ENCODE measurements at places on chromosomes 16 and 17.

DNA sequence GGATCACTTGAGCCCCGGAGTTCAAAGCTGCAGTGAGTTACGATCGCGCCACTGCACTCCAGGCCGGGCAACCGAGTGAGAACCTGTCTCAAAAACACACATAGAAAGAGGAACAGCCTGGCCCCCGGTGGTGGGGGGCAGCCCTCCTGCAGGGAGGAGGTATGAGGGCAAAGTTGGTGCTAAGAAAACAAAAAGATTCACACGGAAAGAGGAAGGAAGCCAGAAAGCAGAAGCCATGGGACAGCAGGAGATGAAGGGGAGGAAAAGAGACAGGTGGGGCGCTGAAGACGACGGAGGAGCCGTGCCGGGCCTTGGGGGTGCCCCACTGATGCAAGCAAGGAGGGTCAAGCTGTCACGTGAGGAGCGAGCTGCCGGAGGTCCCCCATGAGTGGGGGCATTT, 8.2 kb upstream of the C16orf74 start:
- DNase-seq = no peak

- no peak for DNase-seq
These were observed 27.8 kb downstream of the CCL4 start for GRCh38 chr17:36131421-36131820.

GRCh38 chr16:386641-387156, 4.9 kb upstream of the PGAP6 start:
- no peak for DNase-seq

- DNase-seq = no peak
These were observed 1.5 kb downstream of the MXRA7 start for GRCh38 chr17:76709077-76709950.

- no peak for DNase-seq
These were observed 530.2 kb downstream of the NPIPA7 start for GRCh38 chr16:16909126-16909525.

GRCh38 chr17:45715787-45716186, 68.3 kb upstream of the CRHR1 start:
- no peak for DNase-seq

DNA sequence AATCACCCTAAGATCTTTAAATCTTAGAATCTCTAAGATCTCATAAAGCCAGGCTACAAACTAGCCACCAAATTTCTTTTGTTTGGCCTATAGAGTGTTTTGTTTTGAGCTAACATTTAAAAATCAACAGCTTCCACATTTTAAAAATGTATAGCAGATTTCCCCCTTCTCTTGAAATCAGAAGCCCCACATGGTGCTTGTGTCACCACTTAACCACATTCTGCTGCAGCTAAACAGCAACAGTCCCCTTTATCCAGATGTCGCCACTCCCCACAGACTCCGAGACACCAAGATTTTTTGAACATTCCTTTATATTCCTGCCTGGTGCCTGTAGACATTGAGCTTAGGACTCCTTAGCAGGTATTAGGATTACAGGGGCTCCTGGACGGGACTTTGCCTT, 16.0 kb downstream of the GUCY2D start:
- no peak for DNase-seq

GRCh38 chr17:11553135-11553534, 45.1 kb upstream of the DNAH9 start:
- no peak for DNase-seq

DNA sequence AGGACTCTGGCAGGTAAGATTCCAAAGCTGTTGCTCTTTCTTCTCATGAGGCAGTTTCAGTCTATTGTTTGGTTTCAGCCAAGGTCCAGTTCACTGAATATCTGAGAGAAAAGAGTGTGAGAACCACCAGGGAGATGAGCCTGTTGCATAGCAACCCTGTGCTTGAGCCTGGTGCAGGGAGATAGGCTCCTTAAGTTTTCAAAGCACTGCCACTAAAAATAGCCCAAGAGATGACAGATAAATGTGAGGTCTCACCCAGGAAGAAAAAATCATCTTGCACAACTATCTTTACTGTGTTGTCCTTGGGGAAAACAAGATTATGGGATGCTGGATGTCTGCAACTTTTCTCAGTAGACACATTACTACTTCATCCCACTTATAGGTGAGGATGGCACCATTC, 26.2 kb upstream of the NUDT7 start:
- DNase-seq = no peak

GRCh38 chr17:34135841-34136240, 119.2 kb upstream of the CCL2 start:
- DNase-seq = no peak

DNA sequence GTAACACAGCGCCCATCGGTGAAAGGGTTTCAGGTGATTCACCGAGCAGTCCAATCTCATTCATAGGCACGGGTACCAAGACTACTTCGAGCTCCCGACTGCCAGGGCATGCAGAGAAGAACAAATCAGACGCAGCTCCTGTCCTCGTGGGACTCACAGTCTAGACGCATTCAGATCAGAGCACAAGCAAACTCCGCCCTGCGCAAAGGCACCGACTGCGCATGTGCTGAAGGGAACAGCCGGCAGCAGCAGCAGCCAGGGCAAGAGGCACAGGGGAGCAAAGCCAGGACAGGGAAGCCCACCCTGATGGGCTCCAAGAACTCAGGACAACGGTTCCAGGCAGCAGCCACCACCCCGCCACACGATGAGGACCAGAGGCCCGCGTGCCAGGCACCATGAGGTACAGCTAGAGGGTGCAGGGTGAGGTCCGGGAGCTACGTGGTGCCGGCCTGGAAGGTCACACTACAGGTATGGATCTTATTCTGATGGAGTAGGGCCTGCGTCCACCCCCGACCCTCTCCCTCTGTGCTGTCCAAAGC, 315.7 kb downstream of the FOXL1 start:
- no peak for DNase-seq

DNA sequence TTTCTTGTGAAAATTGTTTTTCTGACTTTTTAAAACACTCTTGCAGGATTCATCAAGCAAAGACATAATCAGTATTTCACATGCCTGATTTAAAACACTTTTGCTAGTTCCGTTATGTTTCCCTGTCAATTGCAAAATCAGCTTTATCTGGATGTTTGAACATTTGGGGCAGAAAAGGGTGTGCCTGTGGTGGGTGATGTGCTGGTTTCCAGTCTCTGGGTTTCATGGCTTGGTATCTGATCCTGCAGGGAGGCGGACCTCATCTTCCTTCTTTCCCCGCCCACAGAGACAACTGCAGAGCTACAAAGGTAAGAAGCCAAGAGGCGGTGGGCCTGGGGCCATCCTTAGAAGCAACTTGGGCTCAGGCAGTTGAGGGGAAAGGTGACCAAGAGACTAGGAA, 41.8 kb downstream of the NLRC5 start:
- no peak for DNase-seq

GRCh38 chr16:2180962-2181923, 15.2 kb downstream of the CASKIN1 start:
- DNase-seq = no peak

DNA sequence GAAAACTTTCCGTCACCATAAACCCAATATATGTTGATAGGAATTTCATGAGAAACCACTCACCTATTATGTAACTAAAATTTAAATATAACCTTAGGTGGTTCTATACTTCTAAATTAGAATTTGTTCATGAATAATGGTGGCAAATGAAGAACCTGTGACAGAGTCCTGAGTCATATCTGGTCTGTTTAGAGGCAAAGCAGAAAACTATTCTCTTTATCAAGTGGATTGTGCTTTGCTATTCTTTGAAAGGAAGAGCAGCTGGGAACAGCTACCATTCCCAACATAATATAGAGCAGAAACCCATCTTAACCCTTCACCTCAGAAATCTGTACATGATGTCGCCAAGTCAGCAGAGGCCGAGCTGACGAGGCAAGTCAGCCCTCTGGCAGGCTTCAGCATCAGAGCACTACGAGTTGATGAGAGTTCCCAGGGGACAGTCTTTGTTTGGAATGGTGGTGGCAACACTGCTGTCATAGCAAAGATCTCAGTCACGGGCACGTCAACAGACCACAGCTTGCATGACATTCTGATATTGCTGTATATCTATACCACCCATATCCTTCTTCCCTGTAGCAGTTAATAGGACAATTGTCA, 631.9 kb upstream of the CA10 start:
- no peak for DNase-seq

DNA sequence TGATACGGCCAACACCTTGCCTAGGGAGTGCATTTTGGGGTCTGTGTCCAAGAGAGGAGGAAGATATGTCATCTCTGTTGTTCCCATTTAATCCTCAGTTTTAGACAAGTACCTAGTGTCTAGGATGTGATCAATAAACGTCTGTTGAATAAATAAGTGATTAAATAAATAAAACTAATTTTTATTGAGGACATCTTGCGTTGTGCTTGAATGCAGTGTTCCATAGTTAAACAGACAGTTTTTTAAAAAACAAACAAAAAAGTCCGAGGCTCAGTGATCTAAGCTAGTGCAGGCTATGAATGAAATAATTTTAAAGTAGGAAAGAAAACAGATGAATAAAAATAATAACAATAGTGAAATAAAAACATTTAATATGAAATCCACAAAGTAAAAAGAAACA, 283.0 kb upstream of the MAF start:
- no peak for DNase-seq
